ENCODE measurements at places on chromosomes 13 and 19.

- no peak for DNase-seq
Observed at GRCh38 chr13:26786651-26787295, 26.2 kb upstream of the GPR12 start.

DNA sequence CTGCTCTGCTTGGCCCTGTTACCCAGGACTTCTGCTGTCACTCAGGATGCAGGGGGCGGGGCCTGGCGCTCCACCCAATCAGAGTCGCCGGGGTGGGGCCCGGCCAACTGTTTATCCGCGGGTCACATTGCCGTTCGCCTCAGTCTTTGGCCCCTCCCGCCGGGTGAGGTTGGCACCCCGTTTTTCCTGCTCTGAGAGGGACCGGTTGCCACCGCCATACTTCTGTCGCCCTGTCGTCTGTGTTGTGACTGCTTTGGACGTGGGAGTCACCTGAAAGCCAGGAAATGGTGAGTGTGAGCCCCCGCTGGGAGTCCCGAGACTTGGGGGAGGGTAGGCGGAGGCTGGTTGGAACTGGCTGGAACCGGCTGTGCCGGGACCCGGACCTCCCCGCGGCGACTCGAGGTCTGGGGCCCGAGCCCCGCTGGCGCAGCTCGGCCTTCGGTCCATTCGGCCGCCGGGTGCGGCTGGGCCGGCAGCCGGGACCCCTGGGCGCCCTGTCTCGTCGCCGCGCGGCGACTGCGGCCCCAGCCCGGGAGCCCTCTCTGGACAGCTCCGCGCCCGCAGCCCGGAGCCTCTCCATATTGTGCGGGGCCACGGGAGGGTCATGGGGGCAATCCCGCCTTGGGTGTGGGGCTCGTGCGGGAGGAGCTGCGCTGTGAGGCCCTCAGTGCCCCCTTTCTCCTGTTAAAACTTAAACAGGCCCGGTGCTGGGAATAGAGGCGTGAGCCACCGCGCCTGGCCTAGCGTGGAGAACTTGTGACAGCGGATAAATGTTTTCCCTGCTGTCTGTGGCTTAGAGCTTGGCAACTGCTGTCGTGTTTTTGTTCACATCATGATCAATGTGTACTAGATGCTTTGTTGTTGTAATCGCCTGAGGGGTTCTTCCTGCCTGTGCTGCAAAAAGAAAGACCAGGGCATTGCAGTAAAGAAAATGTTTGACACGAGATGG lies at the start of gene ZNF844:
Gene ZNF844 (plus strand): TSS at position 142 of the 949 bp plus-strand sequence. CDS start 143 bp downstream, at position 285.
- DNase-seq = peak; percentile 87

DNA sequence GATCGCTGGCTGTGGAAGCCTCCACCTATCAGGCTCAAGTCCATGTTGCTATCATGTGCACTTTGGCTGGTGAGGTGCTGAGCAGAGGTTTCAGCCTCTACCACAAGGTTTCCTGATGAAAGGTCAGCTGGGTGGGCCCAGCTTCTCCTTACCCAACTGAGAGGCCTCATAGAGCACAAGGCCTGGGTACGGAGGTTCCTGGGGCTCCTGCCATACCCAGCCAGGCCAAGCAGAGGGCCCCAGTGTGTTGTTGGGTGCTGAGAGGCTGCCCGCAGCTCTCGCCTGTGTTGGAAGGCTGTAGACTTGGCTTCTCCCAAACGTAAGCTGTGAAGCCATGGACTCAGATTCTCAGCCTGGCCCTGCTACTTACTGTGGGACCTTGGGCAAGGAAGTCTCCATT lies 28.2 kb downstream of the ACTN4 start:
- DNase-seq = peak; percentile 26

- DNase-seq = no peak
Observed at GRCh38 chr13:30053939-30054338, 203.5 kb upstream of the UBL3 start.

DNA sequence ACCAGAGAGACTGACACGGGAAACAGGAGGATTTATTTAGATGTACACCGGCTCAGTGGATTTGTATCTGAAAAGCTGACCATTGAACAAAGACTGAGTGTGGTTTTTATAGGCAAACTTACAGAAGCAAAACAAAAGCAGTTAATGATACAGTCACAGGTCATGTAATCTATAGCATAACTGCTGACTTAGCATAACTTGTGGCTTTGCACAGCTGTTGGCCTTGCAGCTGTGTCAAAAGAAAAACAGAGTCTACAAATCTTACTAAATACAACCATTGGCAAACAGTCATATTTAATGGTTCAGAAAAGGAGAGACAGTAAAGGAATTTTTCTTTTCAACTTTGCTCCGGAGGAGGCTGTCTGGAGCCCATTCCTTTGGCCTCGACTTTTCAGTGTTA lies 2.3 kb upstream of the ILF3 start:
- DNase-seq = no peak

- DNase-seq = no peak
Observed at GRCh38 chr13:73324842-73325722, 266.3 kb downstream of the KLF5 start.

DNA sequence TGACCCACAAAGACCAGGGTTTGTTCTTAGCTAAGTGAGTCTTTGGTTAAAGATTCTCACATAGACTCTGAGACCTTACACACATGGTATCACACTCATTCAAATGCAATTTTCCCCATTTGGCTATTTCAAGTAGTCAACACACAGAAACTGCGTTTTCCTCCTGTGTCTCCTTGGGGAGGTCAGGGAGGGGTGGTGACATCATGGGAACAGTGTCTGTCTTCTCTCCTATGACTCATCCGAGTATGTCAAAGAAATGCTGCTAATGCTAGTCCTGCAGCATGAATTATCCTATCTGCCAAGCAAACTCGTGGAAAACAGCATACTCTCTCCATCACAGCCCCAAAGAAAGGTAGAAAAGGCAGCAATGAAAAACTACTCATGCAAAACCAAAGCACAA lies 100.2 kb downstream of the ENOX1 start:
- no peak for DNase-seq

- peak; percentile 51 for DNase-seq
Observed at GRCh38 chr19:7010722-7011593, 10.3 kb downstream of the MBD3L2B start.

- no peak for DNase-seq
Observed at GRCh38 chr19:33422369-33423180, 49.1 kb downstream of the CEBPG start.

DNA sequence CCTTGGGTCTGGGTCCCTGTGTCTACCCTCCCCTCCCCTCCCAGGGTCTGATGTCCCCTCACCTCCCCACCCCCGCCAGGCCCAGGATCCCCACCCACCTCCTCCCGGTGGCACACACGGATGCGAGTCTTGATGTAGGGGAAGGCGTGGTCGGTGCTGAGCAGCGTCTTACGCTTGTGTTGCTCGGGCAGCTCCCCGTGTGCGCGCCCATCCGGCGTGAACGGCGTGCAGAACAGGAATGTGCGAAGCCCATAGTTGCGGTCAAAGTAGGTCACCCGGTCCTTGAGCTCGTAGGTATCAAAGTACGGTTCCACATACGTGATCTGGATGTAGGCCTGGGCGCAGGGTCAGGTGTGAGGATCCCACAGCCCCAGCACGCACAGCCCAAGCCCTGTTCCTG lies 4.4 kb upstream of the KANK2 start:
- DNase-seq = no peak

Data from activated T-cell treated with anti-CD3 and anti-CD28 coated beads, Interleukin-2, amount 50 U/mL, for 48 hours (primary cell).